ENCODE measurements at places on chromosomes 2 and 18. TPM values are rescaled to one million over a fixed set of nuclear protein-coding genes. Genes with fewer than 3 reads are reported as not detected.

- DNase-seq = no peak
Measured at GRCh38 chr18:74622072-74622471, 24.4 kb downstream of the ZNF407 start.

GRCh38 chr2:18180031-18180610, 301.7 kb downstream of the KCNS3 start:
- DNase-seq = no peak

- no peak for DNase-seq
Measured at GRCh38 chr18:79798346-79798998, 734 bp downstream of the KCNG2 start.

DNA sequence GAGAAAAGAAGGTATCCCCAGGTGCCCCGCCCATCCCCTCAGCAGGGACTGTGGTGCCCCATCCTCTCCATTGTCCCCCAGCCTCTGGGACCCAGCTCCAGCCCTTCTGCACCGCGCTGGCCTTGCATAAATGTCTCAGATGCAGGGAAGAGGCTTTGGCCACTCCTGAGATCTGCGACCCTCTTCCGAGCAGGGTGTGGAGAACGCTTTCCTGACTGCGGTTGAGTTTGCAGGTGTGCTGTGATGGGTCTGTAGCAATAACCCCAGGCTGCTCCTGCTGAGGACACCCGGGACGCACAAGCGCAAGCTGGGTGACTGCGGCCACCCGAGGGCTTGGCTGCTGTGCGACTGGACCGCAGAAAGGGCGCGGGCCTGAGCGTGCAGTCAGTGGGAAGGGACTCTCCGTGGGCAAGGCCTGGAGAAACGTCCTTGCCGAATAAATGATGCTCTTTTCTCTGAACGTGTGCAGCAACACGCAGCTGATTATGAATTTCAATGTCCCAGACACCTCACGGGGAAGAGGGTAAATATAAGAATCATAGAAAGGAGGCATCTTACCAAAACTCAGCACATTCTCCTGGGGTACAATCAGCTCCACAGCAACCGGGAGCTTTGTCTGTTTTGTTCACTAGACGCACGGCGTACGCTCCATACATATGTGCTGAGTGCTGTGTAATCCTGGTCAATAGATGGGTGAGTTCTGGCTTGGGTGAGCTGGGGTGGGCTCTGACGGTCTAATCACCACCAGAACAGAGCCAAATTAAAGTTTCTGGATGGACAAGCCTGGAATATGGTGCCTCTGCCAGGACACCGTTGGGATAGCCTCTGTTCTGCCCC, 67.5 kb upstream of the ZNF516 start:
- no peak for DNase-seq

- no peak for DNase-seq
Measured at GRCh38 chr2:143611336-143611735, 482.1 kb downstream of the ARHGAP15 start.

- no peak for DNase-seq
Measured at GRCh38 chr2:189171956-189172609, 7.5 kb downstream of the COL5A2 start.

DNA sequence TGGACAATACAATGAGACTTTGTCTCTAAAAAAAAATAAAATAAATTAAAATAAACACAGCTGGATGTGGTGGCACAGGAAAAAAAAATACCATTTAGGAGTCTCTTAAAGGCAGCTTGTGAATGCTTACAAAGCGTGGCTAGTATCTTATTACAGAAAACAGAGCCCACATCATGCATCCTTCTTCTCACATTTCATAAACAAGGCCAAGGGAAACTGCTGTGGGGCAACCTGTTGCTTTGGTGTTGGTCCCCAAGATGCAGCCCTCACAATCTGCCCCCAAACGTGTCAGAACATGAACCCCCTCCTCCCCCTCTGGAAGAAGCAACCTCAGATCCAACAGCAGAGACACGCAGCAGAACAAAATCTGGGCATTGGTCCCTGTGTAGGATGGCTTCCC, 2.6 kb downstream of the SLC14A1 start:
- DNase-seq = no peak

GRCh38 chr2:232502911-232503808, 15.5 kb upstream of the ECEL1 start:
- DNase-seq = no peak

- no peak for DNase-seq
Measured at GRCh38 chr2:224022486-224022885, 16.6 kb downstream of the SERPINE2 start.

- no peak for DNase-seq
Measured at GRCh38 chr2:137676346-137676745, 287.9 kb upstream of the HNMT start.

- no peak for DNase-seq
Measured at GRCh38 chr2:199378948-199379650, 78.6 kb downstream of the SATB2 start.

DNA sequence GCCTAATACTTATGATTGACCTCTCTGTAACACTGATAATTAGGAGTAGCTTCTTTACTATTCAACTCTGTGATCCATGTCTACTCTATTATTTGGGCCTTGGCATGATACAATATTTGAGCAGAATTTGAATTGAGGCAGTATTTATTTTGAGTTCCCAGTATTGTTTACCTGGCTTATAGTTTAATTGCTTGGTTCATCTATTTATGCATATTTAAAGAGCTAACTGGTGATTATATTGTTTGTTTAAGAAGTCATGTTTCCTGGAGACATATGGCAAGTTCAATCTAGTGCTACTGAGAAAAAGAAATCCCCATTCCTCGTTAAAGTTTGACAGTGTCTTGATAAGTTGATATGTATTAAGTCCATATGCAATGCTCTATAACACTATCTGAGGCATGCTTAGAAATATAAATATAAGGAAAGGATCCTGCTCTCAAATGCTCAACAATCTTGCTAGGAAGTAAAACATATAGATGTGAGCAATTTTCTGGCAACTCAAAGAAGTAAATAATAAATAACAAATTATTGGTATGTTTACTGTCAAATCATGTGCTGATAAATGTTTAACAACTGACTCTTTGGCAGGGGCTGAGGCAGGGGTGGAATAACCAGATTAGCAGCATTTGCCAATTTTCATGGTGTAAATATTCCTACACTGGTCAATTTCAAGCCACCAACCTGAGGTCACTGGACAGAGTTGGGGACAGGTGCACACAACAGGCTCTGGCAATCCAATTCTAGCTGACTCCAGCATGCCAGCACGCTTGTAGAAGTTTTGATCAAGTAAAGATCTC, 430.2 kb upstream of the PIK3C3 start:
- no peak for DNase-seq

DNA sequence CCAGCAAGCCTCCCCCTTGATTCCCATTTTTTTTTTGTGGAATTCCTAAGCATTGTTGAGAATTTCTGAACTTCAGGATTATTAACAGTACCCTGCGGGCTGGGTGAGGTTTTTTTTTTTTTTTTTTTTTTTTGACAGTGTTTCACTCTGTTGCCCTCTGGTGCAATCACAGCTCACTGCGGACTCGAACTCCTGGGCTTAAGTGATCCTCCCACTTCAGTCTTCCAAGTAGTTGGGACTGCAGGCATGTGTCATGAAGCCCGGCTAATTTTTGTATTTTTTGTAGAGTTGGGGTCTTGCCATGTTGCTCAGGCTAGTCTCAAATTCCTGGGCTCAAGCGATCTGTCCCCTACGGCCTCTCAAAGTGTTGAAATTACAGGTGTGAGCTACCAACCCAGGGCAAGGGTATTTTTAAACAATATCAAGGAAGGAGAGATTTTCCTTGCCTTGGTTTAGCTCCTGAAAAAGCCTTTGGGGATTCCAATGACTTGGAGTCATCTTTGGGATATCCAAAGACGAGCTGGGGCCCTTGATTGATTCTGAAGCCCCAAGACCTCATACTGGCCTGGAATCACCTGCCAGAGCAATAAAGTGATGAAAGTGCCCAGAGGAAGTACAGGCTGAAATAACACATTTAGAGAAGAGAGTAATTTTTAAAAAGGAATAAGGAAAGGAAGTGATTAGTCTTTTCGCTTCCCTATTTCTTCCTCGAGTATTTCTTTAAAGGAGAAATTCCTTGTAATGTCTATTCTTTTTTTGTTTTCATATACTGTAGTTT, 240.2 kb downstream of the TGIF1 start:
- no peak for DNase-seq

DNA sequence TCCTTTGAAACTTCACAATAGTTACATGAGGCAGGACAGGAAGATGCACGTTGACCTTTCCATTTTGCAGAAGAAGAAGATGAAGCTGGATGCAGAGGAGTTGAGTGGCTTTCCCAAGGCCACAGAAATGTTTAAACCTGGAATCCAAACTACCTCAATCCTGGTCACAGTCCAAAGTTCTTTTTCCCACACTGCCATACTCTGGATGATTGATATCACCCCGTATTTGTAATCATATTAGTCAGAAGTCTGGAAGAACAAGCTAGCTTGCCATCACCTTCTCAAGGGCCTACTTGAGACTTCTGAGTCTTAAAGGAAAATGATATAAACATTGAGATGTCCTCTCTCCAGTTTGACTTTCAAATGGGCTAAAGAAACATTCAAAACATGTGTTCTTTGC, 190.1 kb downstream of the LNPK start:
- no peak for DNase-seq

- no peak for DNase-seq
Measured at GRCh38 chr2:229832510-229832898, 89.3 kb downstream of the TRIP12 start.

GRCh38 chr18:48228301-48228715, 180.9 kb downstream of the ZBTB7C start:
- peak; percentile 67 for DNase-seq

- DNase-seq = no peak
Measured at GRCh38 chr2:16506366-16506765, 159.3 kb downstream of the CYRIA start.

- DNase-seq = no peak
Measured at GRCh38 chr2:218805627-218806026, 23.7 kb downstream of the CYP27A1 start.

DNA sequence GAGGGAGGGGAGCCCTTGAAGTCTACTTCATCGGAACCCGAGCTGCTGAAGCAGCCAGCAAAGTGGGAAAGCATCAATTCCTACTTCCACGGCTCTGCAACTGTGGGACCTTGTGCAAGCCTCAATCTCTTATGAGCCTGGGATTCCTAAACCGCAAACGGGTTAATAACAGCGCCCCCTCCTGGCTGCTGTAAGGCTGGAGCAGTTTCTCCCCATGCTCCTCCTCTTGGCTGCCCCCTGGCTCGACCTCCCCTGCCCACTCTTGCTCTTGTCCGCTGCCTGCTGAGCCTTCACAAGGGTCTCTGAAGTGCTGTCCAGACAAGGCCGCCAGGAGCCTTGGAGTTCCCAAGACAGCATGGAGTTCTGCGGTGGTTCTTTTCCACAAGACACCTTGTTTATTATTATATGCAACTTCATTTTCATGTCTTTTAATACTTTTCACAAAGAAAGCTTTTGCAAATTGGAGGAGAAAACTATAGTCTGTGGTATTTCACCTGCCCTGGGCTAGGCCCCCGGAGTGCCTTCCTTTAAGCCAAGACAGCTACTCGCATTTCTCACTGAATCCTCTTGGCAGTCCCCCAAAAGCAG, 157.2 kb downstream of the DDX1 start:
- no peak for DNase-seq

DNA sequence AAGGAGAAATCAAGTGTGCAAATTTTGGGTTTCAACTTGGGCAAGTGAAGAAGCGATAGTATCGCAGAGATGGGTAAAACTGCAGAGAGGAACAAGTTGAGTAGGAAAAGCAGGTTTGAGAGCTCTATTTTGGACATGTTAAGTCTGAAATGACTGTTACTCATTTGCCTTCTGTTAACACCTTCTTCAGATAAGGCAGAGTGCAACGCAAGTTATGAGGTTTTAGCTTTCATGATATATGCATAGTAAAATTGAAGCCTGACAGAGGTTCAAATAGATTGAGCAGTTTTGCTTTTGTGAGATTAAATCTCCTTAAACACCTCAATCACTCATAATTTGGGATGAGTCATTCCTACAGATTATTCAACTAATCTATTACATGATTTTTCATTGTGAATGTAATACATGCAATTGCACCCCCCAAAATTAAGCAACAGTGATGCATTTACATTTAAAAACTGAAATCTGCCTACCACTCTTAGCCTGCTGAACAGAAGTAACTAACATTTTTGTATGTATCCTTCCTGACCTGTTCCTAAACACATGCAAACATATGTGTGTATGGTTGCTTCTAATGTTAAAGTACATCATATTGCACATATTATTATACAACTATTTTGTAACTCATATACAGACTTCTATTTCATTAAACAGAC, 575.4 kb downstream of the ARHGAP15 start:
- DNase-seq = no peak

DNA sequence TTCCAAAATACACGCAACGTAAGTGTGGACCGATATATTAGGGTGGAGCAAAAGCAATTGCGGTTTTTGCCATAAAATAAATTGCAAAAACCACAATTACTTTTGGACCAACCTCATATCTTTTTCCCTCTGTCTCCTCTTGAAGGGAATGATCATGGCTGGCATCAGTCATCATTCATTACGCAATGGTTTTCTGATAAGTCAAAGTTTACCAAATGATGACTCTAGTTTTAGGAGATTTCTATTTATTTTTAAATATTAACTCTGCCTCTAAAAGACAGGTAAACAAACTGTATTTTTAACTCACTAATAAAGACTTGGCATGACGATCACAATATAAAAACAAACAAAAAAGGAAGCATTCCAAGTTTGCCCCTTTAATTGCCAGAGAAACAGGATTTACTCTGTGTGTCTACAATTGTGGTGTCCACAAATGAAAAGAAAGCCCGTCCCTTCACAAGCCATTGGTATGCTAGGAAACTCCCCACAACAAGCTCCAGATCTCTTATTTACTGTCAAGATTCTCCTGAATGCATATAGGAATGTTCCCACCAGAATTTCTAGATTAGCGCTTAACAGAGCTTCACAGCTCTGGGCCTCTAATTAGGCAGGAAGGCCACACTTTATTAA, 61.3 kb downstream of the IRS1 start:
- DNase-seq = no peak

DNA sequence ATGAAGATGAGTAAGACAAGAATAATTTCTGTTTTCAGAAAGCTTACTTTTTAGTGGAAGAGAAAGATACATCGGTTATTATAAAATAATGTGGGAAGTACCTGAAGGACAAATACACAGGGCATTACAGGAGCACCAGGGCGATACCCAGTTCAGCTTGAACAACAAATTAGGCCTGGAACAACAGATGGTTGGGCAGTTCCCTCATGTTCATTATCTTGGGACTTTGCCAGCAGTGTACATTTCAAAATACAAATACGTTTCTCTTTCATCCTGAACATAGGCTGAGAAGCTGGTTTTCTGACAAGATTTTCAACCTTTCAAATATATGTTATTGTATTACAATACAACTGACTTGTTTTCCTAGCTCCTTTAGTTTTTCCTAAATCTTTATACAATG, 79.6 kb downstream of the TGIF1 start:
- DNase-seq = no peak

- DNase-seq = no peak
Measured at GRCh38 chr2:26670931-26671460, 21.5 kb upstream of the KCNK3 start.

Gene MAL
- 13.4 TPM for total RNA-seq

Gene SEMA4F
- total RNA-seq = 12.0 TPM

Gene KCNE4
- 1.2 TPM for total RNA-seq

Gene PLEKHA3
- total RNA-seq = 35.1 TPM

Gene SLC5A7
- 0.30 TPM for total RNA-seq

Gene ITM2C
- total RNA-seq = 27.6 TPM

Gene EN1
- 0.15 TPM for total RNA-seq

Gene LIPT1
- 6.2 TPM for total RNA-seq

Gene LIMS2
- total RNA-seq = 148 TPM

Gene ANKRD30B
- total RNA-seq = not detected

Gene EMILIN1
- total RNA-seq = 56.3 TPM

Gene TEX44
- not detected for total RNA-seq

Gene MFF
- 53.0 TPM for total RNA-seq

Data from lower lobe of right lung (tissue), 2 donors.